ENCODE measurements at places on chromosomes 2 and 18.

- DNase-seq, result peak; percentile 88
Observed at GRCh38 chr2:56448403-56449001, 264.7 kb downstream of the CCDC85A start.

- no peak for DNase-seq
Observed at GRCh38 chr18:75114231-75114764, 94.6 kb downstream of the PTGR3 start.

- no peak for DNase-seq
Observed at GRCh38 chr2:49278141-49278540, 123.8 kb upstream of the FSHR start.

DNA sequence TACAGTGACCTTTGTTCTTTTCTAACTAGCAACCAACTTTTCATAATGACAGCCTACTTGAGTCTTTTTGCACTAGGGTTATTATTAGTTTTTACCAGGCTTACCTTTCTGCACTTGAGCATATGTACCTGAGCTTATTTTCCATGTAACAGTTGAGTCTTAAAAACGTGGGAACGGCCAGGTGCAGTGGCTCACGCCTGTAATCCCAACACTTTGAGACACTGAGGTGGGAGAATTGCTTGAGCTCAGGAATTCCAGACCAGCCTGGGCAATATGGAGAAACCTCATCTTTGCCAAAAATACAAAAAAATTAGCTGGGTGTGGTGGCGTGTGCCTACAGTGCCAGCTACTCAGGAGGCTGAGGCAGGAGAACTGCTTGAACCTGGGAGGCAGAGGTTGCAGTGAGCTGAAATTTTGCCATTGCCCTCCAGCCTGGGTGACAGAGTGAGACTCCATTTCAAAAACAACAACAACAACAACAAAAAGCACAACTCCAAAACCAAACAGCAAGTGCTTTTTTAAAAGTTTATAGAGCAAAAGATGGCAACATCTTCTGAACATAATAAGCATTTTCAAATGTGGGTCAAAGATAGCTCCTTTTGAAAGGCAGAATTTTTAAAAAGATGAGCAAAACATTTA, 57.1 kb upstream of the CD28 start:
- DNase-seq, result no peak

DNA sequence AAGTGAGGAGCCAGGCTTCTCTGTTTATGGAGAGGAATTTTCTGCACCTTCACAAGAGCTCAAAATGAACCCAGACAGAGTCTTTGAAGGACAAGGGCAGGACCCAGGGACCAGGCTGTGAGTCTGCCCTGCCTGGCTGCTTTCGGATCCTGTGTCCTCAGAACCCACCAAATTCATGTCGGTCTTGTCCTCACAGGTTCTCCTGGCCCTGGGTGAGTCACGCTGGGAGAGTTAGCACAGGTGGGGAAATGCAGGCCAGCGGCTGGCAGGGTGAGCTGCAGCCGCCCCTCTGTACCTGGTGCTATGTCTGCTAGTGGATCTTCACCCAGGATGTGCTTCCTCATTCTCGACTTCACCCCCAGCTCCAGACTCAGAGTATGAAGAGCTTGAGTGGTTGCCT, 35.8 kb upstream of the TPO start:
- no peak for DNase-seq

- DNase-seq, result no peak
Observed at GRCh38 chr18:30828700-30829099, 213.8 kb downstream of the DSC3 start.

GRCh38 chr18:55491616-55492015, 96.4 kb downstream of the TCF4 start:
- DNase-seq, result no peak

DNA sequence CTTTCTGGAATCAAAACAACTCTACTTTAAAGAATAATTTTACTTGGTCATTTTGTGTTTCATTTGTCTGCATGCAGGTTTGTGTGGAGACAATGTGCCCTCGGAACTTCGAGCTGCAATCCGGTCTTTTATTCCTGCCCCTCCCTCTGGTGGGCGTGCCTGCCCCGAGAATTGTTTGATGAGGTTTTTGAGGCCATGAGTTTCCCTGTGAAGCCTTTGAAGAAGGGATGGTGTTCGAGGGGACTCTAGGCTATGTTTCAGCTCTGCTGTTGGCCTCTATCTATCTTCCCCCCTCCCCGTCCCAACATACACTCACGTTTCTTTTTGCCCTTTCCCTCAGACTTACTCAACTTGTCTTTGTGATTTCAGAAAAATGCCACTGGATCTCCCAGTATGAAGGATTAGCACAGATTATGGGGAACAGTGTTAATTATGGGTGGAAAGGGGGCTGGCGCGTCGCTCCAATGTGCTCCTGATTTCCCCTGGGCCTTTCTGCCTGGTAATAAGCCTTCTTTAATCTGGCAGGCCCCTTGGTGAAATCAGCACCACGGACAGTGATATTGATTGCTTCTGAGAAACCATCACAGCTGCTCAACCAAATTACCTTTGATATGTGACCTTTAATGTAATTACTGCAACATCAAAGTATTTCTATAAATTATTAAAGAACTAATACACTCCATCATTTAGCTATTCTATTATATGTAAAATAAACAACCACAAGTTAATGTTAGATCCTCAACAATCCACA, 82.2 kb downstream of the CELF4 start:
- DNase-seq, result no peak

DNA sequence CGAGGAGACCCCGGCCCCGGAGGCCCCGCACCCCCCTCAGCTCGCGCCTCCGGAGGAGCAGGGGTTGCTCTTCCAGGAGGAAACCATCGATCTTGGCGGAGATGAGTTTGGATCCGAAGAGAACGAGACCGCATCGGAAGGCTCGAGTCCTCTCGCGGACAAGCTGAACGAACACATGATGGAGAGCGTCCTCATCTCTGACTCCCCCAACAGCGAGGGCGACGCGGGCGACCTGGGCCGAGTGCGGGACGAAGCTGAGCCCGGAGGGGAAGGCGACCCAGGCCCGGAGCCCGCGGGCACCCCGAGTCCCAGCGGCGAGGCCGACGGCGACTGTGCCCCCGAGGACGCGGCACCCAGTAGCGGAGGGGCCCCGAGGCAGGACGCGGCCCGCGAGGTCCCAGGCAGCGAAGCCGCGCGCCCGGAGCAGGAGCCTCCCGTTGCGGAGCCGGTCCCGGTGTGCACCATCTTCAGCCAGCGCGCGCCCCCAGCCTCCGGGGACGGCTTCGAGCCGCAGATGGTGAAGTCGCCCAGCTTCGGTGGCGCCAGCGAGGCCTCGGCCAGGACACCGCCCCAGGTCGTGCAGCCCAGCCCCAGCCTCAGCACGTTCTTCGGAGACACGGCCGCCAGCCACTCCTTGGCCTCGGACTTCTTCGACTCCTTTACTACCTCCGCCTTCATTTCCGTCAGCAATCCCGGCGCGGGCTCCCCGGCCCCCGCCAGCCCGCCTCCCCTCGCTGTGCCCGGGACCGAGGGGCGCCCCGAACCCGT, 8.3 kb downstream of the TRAPPC12 start:
- DNase-seq, result no peak

DNA sequence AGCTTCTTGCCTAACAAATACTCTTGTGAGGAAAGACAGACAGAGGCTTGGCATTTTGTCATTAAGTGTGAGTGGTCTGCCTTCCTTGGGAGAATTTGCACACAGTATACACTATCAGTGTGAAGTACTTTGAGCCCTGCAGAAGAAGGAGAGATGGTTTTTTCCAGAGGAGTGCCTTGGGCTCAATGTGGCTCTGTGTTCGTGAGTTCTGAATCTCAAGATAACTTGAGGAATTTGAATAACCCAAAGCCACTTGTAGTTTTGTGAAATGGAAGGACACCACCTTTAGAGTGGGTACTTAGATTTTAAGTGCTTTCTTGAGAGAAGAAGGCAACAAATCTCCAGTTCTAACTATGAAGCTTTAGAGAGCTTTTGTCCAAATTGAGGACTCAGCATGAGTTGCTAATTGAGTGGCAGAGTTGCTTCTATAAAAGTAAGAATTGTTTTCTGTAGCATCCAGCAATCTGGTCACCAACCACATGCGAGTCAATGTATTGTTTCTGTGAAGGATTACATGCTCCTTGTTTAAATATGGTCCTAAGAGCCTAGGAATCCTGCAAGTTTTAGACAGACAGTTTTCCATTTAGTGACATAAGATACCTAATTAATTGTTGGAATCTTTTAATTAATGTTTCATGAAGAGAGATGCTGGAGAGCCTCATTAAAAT, 68.3 kb downstream of the BABAM2 start:
- no peak for DNase-seq

DNA sequence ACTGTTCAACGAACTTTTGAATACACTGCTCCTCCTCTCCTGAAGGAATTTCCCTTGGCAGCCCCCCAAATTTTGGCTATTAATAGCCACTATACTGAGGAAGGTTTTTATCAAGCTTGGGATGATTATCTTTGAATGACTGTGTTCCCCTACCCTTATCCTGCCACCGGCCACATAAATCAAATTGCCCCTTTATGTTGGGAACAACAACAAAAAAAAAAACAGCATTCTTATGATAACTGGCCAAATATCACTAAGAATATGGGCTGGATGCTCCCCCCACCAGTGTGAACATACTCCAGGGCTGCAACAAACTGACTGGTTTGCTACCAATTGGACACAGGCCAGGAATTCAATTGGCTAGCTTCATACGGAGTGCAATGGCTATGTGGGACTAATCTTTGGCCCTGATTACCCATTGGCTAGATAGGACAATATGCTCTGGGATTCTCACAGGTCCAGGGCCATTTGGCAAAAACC, 20.6 kb downstream of the DUSP11 start:
- DNase-seq, result no peak

DNA sequence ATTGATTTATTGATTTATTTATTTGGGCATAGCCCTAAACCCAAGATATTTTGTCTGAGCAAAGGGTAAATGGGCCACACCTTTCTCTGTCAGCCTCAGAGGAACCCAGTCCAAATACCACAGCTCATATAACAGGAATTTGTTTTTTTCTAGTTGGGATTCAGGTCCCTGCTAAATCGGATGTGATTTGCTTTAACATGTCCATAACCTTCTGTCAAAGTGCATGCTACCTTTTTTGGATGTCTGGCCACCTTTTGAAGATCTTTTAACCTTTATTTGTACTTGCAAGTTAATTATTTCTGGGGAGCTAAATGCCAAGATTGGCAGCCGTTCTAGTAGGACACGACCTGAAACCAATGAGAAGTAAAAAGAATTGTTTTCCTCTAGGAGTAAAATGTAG, 303.2 kb upstream of the UBE2E3 start:
- DNase-seq, result no peak

- DNase-seq, result no peak
Observed at GRCh38 chr2:216082117-216082711, 495 bp downstream of the TMEM169 start.

DNA sequence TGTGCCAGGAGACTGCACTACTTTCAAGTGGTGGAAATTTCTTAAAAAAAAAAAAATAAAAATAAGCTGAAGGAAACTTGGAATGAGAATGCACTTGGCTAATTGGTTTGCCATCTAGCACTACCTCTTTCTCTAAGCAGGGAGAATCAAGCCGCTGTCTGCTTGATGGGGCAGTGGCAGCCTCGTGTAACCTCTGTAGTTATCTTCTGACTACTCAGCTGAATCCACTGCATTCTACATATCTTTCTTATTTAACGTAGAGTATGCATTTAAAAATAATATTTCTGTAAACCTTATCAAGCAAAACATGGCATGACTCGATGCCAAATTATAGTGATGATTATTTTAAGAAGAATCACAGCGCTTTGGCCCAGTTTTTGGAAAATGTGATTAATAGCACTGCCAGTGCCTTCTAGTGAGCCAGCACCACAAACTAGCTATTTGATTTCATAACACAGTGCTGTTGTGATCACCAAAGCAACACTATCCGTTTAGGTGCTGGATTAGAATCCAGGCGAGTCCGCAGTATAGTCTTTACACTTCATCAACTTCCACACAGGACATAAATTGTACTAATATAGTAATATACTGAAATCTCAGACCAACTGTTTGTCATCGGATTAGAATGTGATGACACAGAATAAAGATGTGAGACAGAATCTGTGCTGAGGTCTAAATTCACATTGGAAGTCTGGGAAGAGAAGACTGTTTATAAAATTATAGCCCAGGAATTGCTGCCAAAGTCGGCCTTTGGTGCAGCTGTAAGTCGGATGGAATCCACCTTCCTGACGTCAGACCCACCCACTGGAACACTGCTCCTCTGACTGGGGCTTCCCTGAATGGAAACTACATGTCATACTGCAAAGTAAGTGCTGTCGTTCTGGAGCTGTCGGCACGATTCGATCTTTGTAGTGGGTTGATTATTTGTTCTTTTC, 136.5 kb upstream of the ETAA1 start:
- DNase-seq, result peak; percentile 98

DNA sequence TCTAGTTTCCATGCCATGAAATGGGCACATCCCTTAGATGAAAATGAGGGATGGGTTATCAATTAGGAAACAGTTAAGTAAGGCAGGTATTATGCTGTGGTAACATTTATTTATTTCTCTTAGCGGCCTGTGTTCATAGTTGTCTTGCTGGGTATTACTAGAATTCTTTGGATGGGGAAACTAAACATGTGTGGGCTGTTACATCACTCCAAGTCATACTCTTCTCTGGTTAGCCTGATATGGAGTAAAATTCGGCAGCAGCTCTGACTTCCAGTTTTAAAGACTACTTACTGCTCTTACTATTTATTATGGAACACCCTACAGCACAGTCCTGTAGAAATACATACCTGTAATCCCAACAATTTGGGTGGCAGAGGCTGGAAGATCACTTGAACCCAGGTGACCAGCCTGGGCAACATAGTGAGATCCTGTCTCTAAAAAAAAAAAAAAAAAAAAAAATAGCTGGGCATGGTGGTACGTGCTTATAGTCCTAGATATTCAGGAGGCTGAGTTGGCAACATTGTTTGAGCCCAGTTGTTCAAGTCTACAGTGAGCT, 33.1 kb upstream of the RASGRP3 start:
- DNase-seq, result no peak

GRCh38 chr2:114185501-114185900, 256.9 kb upstream of the DPP10 start:
- DNase-seq, result no peak

DNA sequence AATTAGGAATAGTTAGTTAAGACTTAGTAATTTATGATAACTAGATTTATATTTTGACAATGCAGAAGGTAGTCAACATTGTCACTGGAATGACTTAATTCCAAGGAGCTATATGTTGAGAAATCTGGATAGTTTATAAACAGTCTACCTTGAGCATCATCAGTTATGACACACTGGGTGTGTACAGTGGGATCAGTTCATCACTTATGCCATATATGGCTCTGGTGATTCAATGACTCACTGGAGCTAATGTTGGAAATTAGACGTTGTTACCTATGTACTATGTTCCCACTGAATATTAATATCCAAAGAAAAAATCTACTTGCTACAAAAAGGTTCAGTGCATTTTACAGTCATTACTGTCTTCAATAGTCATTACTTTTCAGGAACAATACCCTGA, 34.0 kb upstream of the ITPRID2 start:
- no peak for DNase-seq

- DNase-seq, result no peak
Observed at GRCh38 chr18:11110509-11110908, 38.9 kb downstream of the PIEZO2 start.

GRCh38 chr2:17589406-17590035, 49.0 kb downstream of the VSNL1 start:
- DNase-seq, result no peak

GRCh38 chr2:109440499-109441156, 173.1 kb downstream of the SEPTIN10 start:
- no peak for DNase-seq

- DNase-seq, result no peak
Observed at GRCh38 chr2:88563129-88563528, 64.1 kb downstream of the EIF2AK3 start.

- no peak for DNase-seq
Observed at GRCh38 chr2:176424746-176425145, 155.5 kb downstream of the MTX2 start.

Measured in GM04504 (cell line).